Stimulated activated CD4-positive, alpha-beta T cell treated with anti-CD3 and anti-CD28 coated beads, Interleukin-4, amount 100 ng/mL, for 1 hour (primary cell): ENCODE measurements at places on chromosomes 3 and 15.

DNA sequence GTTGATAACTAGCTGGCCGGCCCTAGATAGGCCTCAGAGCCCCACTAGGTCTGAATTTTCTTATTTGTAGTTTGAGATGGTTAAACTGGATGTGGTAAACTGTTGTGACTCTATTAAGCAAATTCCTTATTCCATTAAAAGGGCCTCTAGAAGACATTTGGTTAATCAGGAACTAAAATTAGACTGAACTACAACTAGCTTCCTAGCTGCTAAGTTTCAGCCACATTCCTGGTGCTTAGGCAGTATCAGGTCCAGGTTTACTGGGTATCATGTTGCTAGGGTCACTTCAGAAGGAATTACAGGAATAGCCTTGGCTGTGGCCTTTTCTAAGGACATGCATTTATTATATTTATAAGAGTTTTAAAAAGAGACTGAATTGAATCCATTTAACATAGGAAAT, 136.3 kb downstream of the PLD1 start:
- DNase-seq, result no peak

GRCh38 chr15:87716422-87716821, 540.1 kb downstream of the NTRK3 start:
- DNase-seq, result no peak

DNA sequence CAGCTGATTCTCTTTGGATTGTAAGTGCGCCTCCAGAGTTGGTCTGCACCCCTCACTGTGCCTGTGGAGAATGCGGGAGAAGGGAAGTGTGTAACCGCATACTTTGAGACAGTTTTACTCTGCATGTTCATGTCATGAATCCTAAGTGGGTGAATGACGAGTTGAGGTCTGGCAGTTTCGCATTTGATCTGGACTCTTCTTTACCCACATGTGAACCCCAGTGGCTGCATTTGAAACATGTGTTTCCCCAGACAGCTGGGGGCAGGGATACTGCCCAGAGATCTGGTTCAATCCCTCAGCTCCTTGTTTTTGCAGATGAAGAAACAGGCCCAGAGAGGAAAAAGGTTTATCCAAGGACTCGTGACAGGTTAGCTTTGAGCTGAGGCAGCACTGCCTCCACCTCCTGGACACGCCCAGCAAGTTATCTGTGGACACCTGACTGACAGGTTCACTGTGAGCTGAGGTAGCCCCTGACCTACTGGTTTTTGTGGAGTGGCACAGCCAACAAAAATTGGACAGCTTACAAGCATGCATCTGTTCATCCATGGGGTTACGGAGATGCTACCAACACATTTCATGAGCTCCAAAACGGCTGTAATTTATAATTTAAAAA, 207.3 kb downstream of the XXYLT1 start:
- no peak for DNase-seq

DNA sequence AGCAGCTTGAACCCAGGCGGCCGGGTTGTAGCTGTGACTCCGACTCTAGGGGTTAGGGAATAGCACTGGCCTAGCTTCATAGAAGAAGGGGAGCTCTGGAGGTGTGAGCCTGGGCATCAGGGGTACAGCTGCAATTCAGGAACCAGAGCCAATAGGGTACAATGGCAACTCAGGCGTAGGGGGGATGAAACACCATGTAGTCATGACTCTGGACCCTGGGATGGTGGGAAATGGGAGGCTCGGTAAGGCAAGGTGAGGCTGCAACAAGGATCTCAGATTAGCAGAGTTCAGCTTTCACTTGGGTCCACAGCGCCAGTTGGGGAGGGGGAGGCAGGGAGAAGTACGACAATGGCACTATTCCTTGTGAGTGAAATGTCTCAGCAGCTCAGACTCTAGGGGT, 210.2 kb upstream of the LYSMD4 start:
- no peak for DNase-seq

DNA sequence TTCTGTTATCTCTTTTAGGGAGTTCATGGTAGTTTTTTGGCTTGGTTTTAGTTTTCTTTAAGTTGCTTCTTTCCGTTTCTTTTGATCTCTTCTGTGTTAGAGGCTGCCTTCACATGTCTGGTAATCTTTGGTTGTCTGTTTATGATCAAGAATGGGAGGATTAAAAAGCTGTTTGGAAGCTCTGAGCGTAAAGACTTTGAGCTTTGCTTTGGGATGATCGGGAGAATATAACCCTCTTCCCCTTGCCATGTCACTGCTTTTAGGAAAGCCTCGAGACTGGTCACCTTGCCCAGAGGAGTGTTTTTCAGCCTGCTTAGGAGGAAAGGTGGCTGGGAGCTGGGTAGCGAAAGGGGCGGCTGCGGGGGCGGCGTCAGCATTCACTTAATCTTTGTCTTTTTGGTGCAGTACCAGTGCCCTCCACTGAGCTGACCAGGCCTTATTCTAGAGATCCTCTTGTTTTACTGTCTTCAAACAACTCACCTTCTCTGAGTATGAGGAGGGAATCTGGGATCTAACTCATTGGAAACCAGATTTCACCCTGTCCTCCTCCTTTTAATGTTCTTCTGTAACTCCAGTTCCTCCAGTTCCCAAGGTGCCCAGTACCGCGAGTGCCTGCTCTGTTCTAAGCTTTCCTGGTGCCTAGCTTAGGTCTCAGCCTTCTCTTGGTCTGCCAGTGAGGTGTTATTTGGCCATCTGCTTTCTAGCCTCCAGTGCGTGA, 15.5 kb downstream of the TATDN2 start:
- DNase-seq, result peak; percentile 75

DNA sequence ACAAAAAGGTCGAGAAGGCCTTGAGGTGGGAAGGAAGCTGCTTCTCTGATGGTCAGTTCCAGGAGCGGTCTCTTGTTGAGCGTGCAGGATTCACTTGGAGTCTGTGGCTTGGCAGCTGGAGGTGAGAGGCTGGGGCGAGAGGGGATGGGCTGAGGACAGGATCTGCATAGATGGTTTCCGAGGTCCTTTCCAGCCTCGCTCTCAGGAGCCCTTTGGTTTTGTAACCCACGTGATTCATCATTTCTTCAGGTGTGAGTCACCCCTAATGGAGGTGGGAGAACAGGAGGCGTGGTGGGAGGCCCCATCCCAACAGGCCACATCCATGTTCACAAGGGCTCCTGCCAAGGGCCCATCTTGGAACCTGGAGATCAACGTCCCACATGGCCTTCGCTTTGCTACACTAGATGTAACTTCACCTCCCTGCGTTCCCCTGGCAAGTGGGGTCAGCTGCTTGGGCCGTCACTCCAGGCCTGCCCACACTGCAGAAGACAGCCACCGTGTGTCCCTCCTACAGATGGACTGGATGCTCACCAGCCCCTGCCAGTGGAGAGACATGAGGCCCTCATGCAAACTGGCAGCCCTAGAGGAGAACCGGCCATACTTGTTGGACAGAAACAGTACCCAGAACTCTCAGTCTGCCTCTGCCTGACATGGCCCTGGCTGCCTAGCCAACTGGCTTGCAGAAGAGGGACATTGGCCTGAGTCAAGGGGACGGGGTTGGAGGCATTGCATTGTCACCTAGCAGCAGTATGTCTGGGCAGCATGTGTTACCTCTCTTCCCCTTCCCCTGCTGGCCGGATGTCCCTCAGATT, 1.6 kb upstream of the PCSK6 start:
- no peak for DNase-seq

DNA sequence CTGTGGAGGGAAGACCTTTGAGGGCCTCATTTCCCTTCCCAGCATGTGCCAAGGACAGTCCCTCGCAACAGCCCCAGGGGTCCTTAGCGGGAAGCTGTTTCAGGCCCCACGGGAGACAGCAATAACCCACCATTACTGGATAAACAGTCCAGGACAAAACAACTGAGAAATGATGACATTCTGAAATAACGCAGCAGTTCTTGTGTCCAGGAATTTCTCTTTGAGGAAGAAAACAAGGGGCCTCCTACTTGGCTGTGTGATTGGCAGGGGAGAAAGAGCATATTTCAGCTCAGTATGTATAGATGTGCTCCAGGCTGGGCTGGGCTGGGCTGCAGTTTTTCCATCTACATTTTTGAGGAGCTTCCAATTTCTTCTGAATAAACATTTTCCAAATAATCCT, 82.2 kb upstream of the THBS1 start:
- DNase-seq, result no peak

- DNase-seq, result no peak
Measured at GRCh38 chr3:66602691-66603090, 101.9 kb upstream of the LRIG1 start.

GRCh38 chr3:125200731-125201139, 11.8 kb downstream of the SLC12A8 start:
- DNase-seq, result no peak

DNA sequence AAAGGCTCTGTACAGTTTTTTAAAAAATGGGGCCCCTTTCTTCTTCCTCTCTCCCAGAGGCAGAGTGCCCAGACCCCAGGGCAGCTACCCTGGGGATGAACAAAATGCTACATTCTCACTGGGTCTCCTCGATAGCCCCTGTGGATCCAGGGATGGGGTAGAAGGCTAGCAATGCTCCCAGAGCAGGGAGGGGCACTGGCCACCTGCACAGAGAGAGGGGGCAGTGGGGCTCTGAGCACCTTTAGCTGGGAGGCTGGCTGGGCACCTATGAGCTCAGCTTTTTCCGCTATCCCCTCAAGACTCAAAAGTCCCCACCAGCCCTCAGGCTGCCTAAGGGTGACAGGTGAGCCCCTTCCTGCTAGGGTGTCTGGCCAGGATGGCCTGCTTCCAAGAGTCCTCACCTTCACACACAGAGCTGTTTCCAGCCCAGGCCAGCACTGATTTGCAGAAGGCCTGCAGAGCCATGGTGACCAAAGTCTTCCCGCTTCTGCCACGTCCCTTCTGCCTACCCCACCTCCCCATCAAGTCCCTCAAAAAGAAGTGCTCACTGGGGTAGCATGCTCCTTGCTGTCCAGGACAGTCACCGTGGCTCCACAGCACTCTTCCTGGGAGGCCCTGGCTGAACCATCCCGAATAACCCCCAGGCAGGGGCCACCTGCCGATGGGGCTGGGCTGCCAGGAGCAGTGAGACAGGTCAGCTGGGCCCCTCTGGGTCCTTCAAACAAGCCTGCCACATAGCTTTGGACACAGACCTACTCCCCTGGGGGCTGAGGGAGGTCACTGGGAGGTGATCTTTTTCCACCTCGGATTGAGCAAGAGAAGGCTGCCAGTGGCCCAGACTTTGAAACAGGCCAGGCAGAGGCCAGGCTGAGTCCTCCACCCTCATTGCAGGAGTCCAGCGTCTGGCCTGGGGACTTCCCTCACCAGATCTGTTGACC, 20.4 kb downstream of the BMF start:
- DNase-seq, result no peak

GRCh38 chr15:51444807-51445206, 103.4 kb downstream of the GLDN start:
- DNase-seq, result no peak

GRCh38 chr15:74402873-74403587, 30.7 kb downstream of the SEMA7A start:
- peak; percentile 74 for DNase-seq
